ENCODE measurements at places on chromosomes 3 and 15. TPM values are rescaled to one million over a fixed set of nuclear protein-coding genes. Genes with fewer than 3 reads are reported as not detected.

DNA sequence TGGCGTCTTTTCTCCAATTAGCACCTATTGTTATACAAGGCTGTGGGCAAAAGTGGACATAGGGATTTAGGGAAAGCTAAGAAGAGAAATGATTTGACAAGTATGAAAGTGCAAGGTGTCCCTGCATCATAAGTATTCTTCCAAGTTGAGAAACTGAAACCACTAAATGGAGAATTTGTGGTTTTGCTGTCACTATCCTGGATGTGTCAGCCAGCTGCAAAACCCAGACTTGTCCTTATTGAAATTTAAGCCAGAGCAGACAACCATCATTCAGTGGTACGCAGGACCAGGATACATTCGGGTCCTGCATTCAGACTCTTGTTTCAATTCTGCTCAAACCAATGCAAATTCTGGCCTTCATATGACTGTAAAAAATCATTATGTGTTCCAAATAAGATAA is 384.8 kb upstream of the TGFBR2 start:
- H3K27ac ChIP-seq, result no peak overlapping the region
- H3K4me3 ChIP-seq, result no peak overlapping the region
- DNase-seq, result peak; percentile 31
- H3K4me1 ChIP-seq, result no peaks in the 10 kb centered on the region
- no peaks in the 10 kb centered on the region for H3K27me3 ChIP-seq
- H3K36me3 ChIP-seq, result no peaks in the 10 kb centered on the region

GRCh38 chr3:110414855-110415254 is 656.8 kb upstream of the NECTIN3 start:
- no peak overlapping the region for H3K4me3 ChIP-seq
- H3K27me3 ChIP-seq, result no peaks in the 10 kb centered on the region
- DNase-seq, result peak; percentile 57
- no peaks in the 10 kb centered on the region for H3K36me3 ChIP-seq
- H3K4me1 ChIP-seq, result peaks cover 17% of the 10 kb centered on the region

GRCh38 chr15:88631464-88632028 is 7.3 kb upstream of the ISG20 start:
- peaks cover 4% of the 10 kb centered on the region for H3K4me1 ChIP-seq
- peaks cover 35% of the 10 kb centered on the region for H3K36me3 ChIP-seq
- H3K4me3 ChIP-seq, result no peak overlapping the region
- DNase-seq, result no peak
- H3K27me3 ChIP-seq, result no peaks in the 10 kb centered on the region

GRCh38 chr3:143146486-143147274 is 27.1 kb downstream of the CHST2 start:
- H3K4me1 ChIP-seq, result peaks cover 6% of the 10 kb centered on the region
- no peak overlapping the region for H3K27ac ChIP-seq
- no peak for DNase-seq
- H3K27me3 ChIP-seq, result no peaks in the 10 kb centered on the region

- no peak overlapping the region for H3K4me3 ChIP-seq
- H3K36me3 ChIP-seq, result no peaks in the 10 kb centered on the region
- H3K27me3 ChIP-seq, result no peaks in the 10 kb centered on the region
- H3K4me1 ChIP-seq, result peaks cover 8% of the 10 kb centered on the region
- peak; percentile 95 for DNase-seq
- peak overlapping the region; percentile 55 for H3K27ac ChIP-seq
These were observed 29.1 kb downstream of the ANKRD28 start for GRCh38 chr3:15768421-15769255.

GRCh38 chr15:73821181-73821580 is 52.2 kb upstream of the TBC1D21 start:
- no peak overlapping the region for H3K27ac ChIP-seq
- H3K4me1 ChIP-seq, result no peaks in the 10 kb centered on the region
- DNase-seq, result no peak
- H3K4me3 ChIP-seq, result no peak overlapping the region
- peaks cover 2% of the 10 kb centered on the region for H3K27me3 ChIP-seq

DNA sequence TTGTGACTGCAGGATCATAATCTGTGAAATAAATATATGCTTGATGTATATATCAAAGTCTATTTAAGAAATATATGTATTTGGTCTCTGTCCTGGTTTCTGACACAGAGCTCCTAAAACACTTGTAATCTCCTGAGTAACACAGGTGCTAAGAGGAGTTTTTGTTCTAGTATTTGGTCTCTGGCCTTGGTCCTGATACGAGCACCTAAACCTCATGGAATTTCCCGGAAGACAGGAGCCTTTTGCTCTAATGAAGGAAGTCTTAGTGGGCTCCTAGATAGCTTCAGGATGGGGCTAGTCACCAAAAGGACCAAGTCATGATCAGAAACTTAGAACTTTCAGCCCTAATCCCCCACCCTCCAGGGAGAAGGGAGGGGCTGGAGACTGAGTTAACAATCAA is 19.2 kb upstream of the MUSTN1 start:
- no peak overlapping the region for H3K27ac ChIP-seq
- DNase-seq, result no peak
- H3K36me3 ChIP-seq, result peaks cover 6% of the 10 kb centered on the region
- peaks cover 1% of the 10 kb centered on the region for H3K4me1 ChIP-seq
- no peaks in the 10 kb centered on the region for H3K27me3 ChIP-seq

DNA sequence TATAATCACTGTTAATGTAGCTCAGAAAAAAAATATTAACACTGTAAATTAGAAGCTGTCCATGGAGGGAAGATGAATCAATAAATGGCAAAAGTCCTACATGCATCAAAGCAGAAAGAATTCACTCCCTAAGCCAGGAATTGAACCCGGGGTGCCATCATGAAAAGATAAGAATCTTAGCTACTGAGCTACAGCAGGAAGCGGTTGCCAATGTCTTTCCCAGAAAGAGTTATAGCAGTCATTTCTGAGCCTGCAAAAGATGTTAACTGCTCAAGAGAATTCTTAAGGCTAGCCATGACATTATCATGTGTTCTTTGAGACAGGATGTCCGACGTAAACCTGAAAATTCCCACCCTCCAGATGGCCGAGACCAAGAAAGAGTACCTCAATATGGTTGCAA is 47.4 kb upstream of the MKRN3 start:
- no peaks in the 10 kb centered on the region for H3K27me3 ChIP-seq
- no peaks in the 10 kb centered on the region for H3K36me3 ChIP-seq
- H3K4me1 ChIP-seq, result no peaks in the 10 kb centered on the region
- no peak overlapping the region for H3K4me3 ChIP-seq

DNA sequence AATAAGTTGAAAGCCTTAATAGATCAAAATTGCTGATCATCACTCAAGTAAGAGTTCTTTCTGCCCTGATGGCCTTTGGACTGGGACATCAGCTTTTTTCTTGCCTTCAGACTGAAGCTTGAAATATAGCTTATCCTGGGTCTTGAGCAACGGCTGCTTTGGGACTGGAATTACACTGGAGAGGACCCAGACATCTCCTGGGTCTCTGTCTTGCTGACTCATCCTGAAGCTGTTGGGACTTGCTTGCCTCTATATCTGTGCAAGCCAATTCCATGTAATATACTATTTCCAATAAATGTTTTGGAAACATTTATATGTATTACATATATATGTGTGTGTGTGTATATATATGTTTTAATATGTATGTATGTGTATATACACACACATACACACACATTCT is 260.2 kb downstream of the PDZRN3 start:
- no peak for DNase-seq
- H3K27me3 ChIP-seq, result no peaks in the 10 kb centered on the region
- H3K4me1 ChIP-seq, result no peaks in the 10 kb centered on the region
- no peaks in the 10 kb centered on the region for H3K36me3 ChIP-seq

GRCh38 chr3:45994419-45995235 is 997 bp downstream of the FYCO1 start:
- peaks cover 9% of the 10 kb centered on the region for H3K4me1 ChIP-seq
- no peak for DNase-seq
- no peaks in the 10 kb centered on the region for H3K27me3 ChIP-seq
- peak overlapping the region; percentile 86 for H3K27ac ChIP-seq
- H3K36me3 ChIP-seq, result no peaks in the 10 kb centered on the region

DNA sequence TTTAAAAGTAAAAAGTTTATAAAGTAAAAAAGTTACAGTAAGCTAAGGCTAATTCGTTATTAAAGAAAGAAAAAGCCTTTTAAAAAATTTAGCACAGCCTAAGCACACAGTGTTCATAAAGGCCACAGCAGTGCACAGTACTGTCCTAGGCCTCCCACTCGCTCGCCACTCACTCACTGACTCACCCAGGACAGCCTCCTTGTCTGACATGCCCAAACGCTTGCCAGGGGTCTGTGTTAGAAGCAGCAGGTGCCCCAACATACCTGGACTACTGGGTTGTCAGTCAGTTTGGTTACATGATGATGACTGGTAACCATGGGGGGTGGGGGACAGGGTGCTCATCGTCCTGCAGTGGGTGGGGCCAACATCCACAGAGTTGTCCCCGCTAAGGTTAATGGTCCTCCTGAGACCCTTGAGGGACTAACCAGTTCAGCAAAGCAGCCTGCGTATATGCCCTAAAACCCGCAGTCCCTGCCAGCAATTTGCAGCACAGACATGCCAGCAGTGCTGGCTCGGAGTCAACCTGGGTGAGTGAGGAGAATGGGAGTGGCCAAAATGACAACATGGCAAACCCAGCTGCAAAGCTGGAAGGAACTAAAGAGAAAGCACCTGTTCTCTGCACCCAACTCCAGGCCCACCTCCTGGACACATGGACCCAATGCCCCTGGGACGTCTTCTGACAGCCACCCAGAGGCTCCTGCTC is 49.2 kb downstream of the CYFIP1 start:
- no peaks in the 10 kb centered on the region for H3K27me3 ChIP-seq
- peaks cover 10% of the 10 kb centered on the region for H3K36me3 ChIP-seq
- DNase-seq, result no peak
- H3K4me1 ChIP-seq, result no peaks in the 10 kb centered on the region
- no peak overlapping the region for H3K4me3 ChIP-seq

- no peaks in the 10 kb centered on the region for H3K27me3 ChIP-seq
- no peaks in the 10 kb centered on the region for H3K4me1 ChIP-seq
- DNase-seq, result peak; percentile 11
- H3K27ac ChIP-seq, result no peak overlapping the region
- H3K36me3 ChIP-seq, result no peaks in the 10 kb centered on the region
- no peak overlapping the region for H3K4me3 ChIP-seq
These were observed 585.9 kb downstream of the OTOL1 start for GRCh38 chr3:162082516-162082915.

- no peaks in the 10 kb centered on the region for H3K36me3 ChIP-seq
- H3K27ac ChIP-seq, result peak overlapping the region; percentile 76
- H3K4me1 ChIP-seq, result peaks cover 5% of the 10 kb centered on the region
- DNase-seq, result no peak
- no peak overlapping the region for H3K4me3 ChIP-seq
These were observed 17.9 kb upstream of the LRRK1 start for GRCh38 chr15:100901296-100901695.

- no peaks in the 10 kb centered on the region for H3K27me3 ChIP-seq
- H3K36me3 ChIP-seq, result no peaks in the 10 kb centered on the region
- no peak for DNase-seq
- peak overlapping the region; percentile 83 for H3K4me3 ChIP-seq
- H3K27ac ChIP-seq, result no peak overlapping the region
These were observed 971 bp downstream of the CPOX start for GRCh38 chr3:98592345-98592935.

GRCh38 chr3:129197321-129197720 is 13.6 kb upstream of the CNBP start:
- no peak for DNase-seq
- H3K36me3 ChIP-seq, result no peaks in the 10 kb centered on the region
- H3K4me1 ChIP-seq, result peaks cover 8% of the 10 kb centered on the region
- peak overlapping the region; percentile 80 for H3K27ac ChIP-seq
- H3K27me3 ChIP-seq, result no peaks in the 10 kb centered on the region
- no peak overlapping the region for H3K4me3 ChIP-seq

DNA sequence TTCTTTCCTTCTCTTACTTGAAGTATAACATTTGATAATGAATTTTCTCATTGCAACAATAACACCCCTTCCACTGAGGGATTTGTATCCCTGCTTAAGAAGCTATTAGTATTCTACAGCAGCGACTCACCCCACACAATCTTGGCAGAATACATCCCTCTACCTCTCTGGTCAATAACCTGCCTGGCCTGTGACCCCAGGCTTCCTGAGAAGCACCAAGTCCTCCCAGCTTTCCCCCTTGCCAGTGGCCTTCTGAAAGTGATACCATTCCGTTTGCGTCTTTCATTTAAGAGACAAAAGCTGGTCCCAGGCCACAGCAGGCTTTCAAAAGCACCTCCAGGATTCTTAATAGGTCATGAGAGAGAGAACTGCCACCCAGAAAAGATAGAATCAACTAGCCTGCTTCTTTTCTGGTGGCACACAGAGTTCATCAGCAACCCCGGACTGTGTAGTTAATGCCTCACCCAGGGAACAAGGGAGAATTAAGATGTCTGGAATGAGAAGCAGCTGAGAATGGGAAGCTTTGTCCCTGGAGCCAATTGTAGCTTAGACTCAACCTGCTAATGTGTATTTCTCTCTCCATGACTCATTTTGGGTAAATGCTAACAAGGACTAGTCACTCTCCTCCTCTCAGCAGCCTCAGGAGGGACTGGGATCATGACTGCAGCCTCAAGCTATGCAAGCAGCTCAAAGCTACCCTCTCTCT is 101.0 kb upstream of the CPNE4 start:
- DNase-seq, result peak; percentile 99
- peak overlapping the region; percentile 27 for H3K4me3 ChIP-seq
- peaks cover 4% of the 10 kb centered on the region for H3K4me1 ChIP-seq
- H3K27me3 ChIP-seq, result no peaks in the 10 kb centered on the region

DNA sequence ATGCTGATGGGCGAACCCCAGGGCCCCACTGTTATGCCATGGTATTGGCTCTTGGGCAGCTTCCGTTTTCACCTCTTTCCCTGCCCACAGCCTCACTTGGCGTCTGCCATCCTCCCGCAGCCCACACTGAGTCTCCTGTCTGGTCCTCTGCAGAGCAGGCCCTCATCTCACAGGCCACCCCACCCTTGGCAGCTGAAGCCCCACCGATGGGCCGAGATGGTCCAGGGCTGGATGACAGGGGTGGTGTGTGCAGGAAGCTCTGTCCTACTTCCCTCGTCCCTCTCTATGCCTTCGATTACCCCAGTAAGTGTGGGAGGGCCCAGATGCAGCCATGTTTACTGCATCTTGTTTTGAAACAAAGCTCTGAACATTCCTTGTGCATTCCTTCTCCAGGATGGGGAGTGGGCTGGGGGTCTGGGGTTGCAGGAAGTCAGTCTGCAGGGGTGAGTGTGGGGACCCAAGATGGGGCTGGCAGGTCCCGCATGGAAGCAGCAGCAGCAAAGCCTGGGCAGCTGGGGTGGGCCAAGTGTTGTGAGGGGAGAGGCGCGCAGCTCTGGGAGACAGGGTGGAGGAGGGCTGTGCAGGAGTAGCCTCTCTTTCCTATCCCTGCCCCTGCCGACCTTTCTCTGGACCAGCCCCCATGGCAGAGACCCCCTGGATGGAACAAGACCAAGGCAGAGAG is 20.9 kb downstream of the TBC1D21 start:
- H3K4me3 ChIP-seq, result no peak overlapping the region
- H3K27ac ChIP-seq, result no peak overlapping the region
- DNase-seq, result no peak
- H3K4me1 ChIP-seq, result peaks cover 15% of the 10 kb centered on the region
- no peaks in the 10 kb centered on the region for H3K36me3 ChIP-seq
- peaks cover 8% of the 10 kb centered on the region for H3K27me3 ChIP-seq

- peaks cover 44% of the 10 kb centered on the region for H3K27me3 ChIP-seq
- H3K27ac ChIP-seq, result no peak within 1 kb of the TSS
- peaks cover 2% of the 10 kb centered on the region for H3K4me1 ChIP-seq
- DNase-seq, result no peak
- no peak within 1 kb of the TSS for H3K4me3 ChIP-seq
- no peaks in the 10 kb centered on the region for H3K36me3 ChIP-seq
These were observed at the start of gene CCK for GRCh38 chr3:42266085-42266484. Gene CCK (minus strand): TSS chr3:42266185. CDS start chr3:42263630, 2,555 bp downstream.

VPS13C gene
- total RNA-seq, result 77.3 TPM

OXTR gene
- total RNA-seq, result 3.6 TPM

PXK gene
- total RNA-seq, result 56.8 TPM

GOLGA6B gene
- not detected for total RNA-seq

BNIP2 gene
- 82.9 TPM for total RNA-seq

DUOX2 gene
- total RNA-seq, result not detected

CCDC12 gene
- 29.2 TPM for total RNA-seq

LYZL4 gene
- not detected for total RNA-seq

PP2D1 gene
- not detected for total RNA-seq
